NCI-H748 treated with DMSO at 0.1 percent for 48 hours (cell line): ENCODE measurements at places on chromosomes 5 and 9.

DNA sequence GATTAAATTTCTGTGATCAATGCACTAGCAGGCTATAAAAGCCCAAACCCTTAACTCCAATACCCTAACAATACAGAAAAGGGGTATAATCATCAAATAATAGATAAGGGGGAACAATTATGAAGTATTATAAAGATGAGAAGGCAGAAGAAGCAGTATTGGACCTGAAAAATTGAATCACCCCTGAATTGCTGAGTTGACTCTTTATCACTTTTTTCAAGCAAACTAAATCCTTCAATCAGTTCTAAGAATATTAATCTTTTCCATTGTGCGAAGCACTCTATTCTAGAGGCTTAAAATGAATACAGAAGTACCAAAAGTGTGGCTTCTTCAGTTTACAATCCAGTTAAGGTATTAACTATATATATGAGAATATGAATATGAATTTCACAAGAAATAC lies 120.7 kb downstream of the RNF180 start:
- no peak for DNase-seq

DNA sequence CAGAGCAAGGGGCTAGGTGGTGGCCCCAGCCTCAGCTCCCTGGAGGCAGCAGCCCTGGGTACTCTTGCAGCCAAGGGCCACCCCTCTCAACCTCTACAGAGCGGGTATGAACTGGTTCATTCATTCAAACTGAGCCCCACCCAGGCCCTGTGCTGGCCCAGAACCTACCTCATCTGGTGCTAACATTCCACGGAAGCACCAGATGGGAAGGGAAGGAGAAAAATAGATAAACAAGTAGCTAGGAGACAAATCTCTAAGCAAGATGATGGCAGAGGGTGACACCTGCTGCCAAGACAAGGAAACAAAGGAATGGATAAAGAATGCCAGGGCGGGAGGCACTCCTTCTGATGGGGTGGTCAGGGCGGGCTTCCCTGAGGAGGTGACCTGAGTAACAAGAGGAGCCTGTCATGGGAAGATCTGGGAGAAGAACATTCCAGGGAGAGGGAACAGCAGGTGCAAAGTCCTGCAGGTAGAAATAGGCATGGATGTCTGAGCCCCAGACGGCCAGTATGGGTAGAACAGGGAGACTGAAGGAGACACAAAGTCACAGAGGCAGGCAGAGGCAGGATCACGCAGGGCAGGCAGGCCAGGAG lies 6.1 kb downstream of the ST6GALNAC4 start:
- no peak for DNase-seq

- no peak for DNase-seq
Measured at GRCh38 chr5:72509401-72509800, 2.2 kb upstream of the ZNF366 start.

GRCh38 chr9:112764837-112765236 lies 14.3 kb downstream of the SNX30 start:
- DNase-seq, result no peak

- DNase-seq, result no peak
Measured at GRCh38 chr5:133275631-133276030, 223.8 kb downstream of the HSPA4 start.

DNA sequence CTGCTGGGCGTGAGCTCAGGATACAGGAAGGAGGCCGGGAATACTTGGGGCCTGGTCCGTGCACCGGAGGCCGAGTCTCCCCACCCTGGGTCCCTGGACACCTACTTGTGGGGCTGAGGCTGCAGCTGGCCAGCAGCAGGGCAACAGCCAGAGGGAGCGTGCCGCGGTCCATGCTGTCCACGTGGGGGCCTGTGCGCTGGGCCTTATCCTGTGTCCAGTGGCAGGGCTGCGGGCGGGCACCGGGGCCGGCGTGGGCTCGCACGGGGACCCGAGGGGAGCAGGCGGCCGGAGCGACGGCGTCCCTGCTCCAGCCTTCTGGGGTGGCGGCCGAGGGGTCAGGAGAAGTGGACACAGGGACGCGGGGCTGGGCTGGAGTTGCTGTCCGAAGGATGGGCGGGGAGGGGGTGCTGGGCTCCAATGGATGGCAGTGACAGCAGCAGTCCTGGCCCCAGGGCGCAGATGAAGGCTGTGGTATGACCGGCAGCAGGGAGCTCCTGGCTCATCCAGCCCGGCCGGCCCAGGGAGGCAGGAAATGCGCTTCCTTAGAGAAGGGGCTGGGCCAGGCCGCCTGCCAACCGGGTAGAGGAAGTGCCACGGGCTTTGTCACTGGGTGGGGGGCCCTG lies at the start of gene ENG:
TSS of gene ENG (minus strand) at position 475 of the 623 bp plus-strand sequence. CDS start at position 172, 303 bp downstream.
- DNase-seq, result no peak

- DNase-seq, result no peak
Measured at GRCh38 chr5:160488394-160489325, 67.0 kb downstream of the PTTG1 start.

DNA sequence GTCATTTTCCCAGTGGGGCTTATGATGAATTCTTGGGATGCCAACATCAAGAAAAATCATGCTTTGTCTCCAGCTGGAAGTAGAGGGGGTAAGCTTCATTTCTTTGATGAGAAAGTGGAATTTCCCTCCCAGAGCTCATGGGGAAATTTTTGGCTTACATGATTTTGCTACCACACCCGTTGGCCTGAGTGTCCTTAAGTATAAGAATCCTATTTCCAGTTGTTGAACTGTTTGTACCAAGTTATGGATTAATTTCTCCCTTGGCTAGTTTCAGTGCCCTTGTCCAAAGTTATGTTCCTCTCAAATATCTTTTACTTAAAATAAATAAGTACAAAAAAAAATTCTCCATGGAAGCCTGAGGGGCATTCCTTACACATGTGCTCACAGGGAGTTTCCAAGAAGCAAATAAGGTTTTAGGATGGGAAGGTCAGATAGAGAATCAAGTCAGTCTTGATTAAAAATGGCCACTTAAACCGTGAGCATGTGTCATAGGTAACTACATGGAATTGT lies 82.3 kb downstream of the PTCD2 start:
- DNase-seq, result no peak

DNA sequence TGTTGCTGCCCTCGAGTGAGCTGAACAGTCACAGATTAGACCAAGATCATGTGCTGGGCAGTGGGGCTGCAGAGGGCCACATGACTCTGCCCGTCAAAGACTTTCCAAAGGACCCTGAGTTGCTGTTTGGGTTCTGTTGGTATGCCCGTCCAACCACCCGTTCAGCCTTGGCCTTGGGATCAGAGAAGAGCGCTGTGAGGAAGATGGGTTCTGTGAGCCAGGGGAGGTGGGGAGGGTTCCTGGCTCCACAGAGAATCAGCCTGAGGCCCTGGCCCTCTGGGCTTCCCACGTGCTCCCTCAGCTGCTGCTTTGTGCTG lies 72.6 kb downstream of the RGS3 start:
- DNase-seq, result no peak

GRCh38 chr9:115653171-115653606 lies 500.4 kb upstream of the PAPPA start:
- DNase-seq, result no peak

GRCh38 chr5:98543490-98543889 lies 230.0 kb upstream of the RGMB start:
- DNase-seq, result no peak

DNA sequence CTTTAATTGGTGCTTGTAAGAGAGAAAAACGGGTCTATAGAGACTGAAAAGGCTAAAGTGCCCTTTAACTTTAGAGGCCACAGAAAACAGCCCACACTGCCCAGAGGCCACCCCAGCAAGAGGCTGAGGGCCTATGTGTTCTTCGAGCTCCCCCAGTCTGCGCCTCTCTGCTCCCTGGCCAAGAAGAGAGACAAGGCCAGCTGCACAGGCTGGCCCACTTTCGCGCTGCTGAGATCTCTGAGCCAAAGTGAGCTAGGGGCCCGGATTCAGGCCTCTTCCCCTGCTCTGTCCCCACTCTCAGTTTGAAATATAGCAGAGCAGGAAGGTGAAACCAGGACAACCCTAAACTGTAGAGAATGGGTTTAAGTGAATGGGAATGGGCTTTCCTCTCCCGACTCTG lies 132.0 kb upstream of the TRIM32 start:
- no peak for DNase-seq

DNA sequence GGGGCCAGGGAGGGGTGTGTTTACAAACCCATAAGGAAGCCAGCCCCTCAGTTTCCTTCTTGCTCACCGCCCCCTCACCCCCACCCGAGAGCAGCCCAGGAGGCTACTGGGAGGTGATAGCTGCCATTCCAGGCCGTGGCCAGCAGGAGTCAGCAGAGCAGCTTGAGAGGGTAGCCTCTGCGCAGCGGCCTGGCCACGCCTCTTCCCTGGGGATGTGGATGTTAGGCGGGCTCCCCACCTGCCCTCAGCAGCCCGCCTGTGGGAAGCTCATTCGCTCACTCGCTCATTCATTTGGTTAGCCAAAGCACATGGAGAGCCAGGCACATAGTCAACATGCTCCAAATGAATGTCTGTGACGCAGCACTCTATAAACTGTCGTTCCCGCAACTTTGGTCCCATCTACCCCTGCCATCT lies 6.1 kb upstream of the DPM2 start:
- peak; percentile 74 for DNase-seq

- DNase-seq, result no peak
Measured at GRCh38 chr9:38298503-38298902, 94.0 kb upstream of the ALDH1B1 start.

DNA sequence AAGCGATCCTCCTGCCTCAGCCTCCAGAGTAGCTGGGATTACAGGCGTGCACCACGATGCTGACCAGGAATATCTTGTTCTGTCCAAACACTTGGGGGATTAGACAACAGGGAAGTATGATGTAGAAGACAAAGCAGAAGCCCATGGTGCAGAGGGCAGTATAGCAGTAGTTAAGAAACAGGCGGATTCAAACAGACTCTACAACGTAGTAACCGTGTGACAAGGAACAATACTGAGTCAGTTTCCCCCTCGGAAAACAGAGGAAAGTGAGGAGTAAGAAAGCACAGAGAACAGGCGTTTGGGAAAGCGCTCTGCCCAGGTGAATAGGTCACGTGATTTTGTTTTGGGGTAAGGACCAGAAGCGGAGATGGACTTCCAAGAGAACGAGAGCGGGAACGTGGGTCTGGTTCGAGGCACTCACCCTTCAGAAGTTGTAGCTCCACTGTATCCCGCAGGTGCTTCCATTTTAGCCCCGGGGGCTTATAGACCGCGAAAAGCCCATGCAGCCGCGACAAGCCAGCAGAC lies 306 bp downstream of the TRUB2 start:
- no peak for DNase-seq

- DNase-seq, result no peak
Measured at GRCh38 chr9:96620832-96621269, 1.2 kb upstream of the CDC14B start.

GRCh38 chr5:152514827-152515397 lies 109.8 kb upstream of the NMUR2 start:
- DNase-seq, result peak; percentile 25

- DNase-seq, result no peak
Measured at GRCh38 chr5:136073714-136074529, 45.1 kb downstream of the TGFBI start.

DNA sequence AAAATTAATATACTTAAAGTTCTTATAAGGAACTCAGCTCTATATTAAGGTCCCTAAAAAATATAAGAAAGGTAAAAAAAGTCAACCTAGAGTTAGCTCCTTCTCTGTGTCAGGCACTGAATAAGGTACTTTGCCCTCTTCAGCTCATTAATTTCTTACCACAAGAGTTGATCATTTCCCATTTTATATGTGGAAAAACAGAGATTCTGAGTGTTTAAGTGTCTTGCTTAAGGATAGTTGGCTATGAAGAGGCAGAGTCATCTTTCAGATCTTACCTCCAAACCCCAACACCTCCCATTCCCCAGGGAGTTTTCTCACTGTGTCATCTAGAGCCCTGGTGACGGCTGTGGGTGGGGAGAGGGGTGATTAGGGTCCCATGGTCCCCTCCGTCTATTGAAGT lies 40.6 kb downstream of the INSYN2B start:
- DNase-seq, result no peak

GRCh38 chr9:131739959-131740648 lies at the start of gene RAPGEF1:
Gene RAPGEF1, minus strand, starts transcription at chr9:131740076. Its CDS starts 246 bp downstream, at chr9:131739830.
- peak; percentile 16 for DNase-seq

DNA sequence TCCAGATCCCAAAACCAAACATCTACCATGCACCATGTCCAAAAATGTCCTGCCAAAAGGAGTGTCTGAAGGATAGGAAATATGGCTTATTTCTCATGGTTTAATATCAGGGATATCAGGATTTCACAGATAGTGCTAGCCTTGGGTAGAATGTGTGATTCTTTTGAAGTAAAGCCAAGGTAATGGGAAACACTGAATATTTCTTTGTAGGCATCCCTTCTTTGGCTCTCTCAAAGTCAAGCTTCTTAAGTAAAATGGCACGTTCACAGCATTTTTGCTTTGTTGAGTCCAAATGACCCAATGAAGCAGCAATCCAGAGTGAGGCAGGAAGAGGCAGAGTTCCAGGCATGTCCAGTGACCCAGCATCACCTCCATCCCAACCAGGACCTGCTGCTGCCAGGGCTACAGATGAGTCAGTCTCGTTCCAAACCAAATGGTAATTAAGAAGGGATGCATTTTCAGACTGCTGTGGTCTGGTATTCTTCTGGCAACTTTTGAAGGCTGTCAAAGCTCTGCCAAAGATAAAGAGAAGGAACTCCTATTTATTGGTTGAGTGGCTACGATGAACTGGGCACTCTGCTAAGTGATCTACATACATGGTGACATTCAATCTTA lies 678.8 kb upstream of the KLF4 start:
- no peak for DNase-seq

DNA sequence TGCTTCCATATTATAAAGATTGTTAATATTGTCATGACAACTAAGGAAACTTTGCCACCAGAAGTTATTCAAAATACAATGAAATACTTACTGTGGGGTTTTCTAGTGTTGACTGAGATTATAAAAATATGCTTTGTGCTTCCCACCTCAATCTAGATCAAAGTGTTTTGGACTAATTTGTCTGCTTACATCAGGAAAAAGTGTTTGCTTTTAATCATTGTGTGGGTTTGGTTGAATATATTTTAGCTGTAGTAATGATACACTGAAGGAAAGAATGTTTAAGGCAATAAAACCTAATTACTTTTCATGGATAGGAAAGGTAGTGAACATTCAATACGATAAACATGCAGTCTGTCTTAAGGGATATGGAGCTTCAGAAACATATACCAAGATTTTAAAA lies 29.8 kb upstream of the MAN2A1 start:
- DNase-seq, result no peak

- DNase-seq, result no peak
Measured at GRCh38 chr9:97985058-97985861, 2.1 kb downstream of the ANP32B start.

GRCh38 chr9:76200745-76201144 lies 193.5 kb downstream of the RFK start:
- DNase-seq, result peak; percentile 59

DNA sequence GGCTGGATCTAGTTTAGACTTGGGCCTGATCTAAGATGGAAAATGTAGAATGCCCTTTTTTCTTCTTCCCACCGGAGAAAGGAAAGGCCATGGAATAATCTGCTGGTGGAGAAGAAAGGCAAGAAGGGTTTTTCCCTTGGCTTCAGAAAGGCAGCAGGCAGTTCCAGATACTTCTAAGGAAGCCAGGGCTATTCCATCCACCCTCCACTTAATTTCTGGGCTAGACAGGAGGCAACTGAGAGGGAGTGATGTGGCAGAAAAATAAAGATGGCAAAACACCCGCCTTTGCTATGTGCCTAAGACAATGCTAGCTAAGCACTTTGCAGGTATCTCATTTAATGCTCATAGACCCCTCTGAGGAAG lies 9.9 kb downstream of the MYOZ3 start:
- DNase-seq, result no peak
